ENCODE measurements at places on chromosomes 3 and 15. TPM values are rescaled to one million over a fixed set of nuclear protein-coding genes. Genes with fewer than 3 reads are reported as not detected.

The PAK6 gene
- total RNA-seq = 5.8 TPM

The ICE2 gene
- 22.0 TPM for total RNA-seq

The CAPN7 gene
- total RNA-seq = 31.1 TPM

The PYGO1 gene
- total RNA-seq = 6.3 TPM

The STRA6 gene
- 3.2 TPM for total RNA-seq

The MOBP gene
- not detected for total RNA-seq

The LDHAL6B gene
- not detected for total RNA-seq

The SOX2 gene
- 0.54 TPM for total RNA-seq

The TUBGCP4 gene
- 11.1 TPM for total RNA-seq

The MME gene
- 2.2 TPM for total RNA-seq

The HESX1 gene
- total RNA-seq = 0.79 TPM

The THPO gene
- not detected for total RNA-seq

The WDR93 gene
- not detected for total RNA-seq

The SI gene
- not detected for total RNA-seq
